ENCODE measurements at places on chromosomes 3 and 15.

GRCh38 chr3:125587039-125587648 is 8.2 kb downstream of the OSBPL11 start:
- DNase-seq: no peak

DNA sequence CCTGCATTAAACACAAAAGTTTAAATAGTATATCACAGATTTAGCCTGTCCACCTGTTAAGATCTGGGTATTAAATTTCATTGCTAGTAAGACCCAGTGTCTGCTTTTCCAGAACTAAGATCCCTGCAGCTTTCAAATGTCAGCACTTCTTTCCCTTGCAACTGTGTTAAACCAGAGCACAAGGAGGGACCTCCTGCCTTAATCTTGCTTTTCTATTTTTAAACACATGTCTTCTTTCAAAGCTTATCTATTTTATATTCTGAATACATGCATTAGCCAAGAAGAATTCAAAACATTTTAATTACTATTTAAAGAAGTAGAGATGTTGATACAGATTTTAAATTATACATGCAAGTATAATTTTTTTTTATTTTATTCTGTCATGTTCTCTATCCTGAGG is 315.1 kb downstream of the ARPP21 start:
- DNase-seq: no peak

GRCh38 chr3:51333021-51333420 is 52.1 kb upstream of the MANF start:
- no peak for DNase-seq

- DNase-seq: no peak
These were observed 637.1 kb downstream of the MAGI1 start for GRCh38 chr3:65401359-65402305.

- DNase-seq: no peak
These were observed 15.8 kb downstream of the ABHD17C start for GRCh38 chr15:80710635-80711554.

- DNase-seq: no peak
These were observed 372.5 kb downstream of the NLGN1 start for GRCh38 chr3:173770011-173770410.

- DNase-seq: no peak
These were observed 127.6 kb downstream of the SMAD6 start for GRCh38 chr15:66829551-66830121.

DNA sequence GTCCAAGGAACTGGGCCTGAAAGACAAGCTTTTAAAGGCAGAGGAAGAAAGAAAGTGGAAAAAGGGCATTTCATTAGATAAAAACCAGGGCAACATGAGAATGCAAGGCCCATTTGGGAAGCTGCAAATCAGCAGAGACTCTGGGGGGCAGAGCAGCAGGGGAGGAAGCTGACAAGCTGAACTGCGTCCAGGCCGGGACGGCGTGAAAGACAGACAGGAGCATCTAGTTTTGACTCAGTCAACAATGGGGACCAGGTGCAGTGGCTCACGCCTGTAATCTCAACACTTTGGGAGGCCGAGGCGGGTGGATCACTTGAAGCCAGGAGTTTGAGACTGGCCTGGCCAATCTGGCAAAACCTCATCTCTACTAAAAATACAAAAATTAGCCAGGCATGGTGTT is 69.9 kb downstream of the CDC25A start:
- DNase-seq: no peak

GRCh38 chr3:20316238-20316637 is 130.2 kb upstream of the SGO1 start:
- no peak for DNase-seq

DNA sequence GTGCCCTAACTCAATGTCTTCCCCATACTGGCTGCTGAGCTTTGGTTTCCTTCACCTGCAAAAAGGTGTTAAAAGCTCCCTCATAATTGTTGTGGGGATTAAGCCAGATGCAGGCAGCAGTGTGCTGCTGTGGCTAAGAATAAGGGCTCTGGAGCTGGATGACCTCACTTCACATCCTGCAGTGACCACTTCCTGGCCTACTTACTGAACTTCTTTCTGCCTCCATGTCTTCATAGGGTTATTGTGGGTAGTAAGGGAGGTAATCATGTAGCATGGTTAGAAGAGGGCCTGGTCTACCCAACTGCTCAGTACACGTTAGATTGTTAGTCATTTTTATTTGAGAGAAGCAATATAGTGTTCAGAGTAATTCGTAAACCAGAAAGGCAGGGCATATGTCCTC is 18.4 kb downstream of the GYG1 start:
- no peak for DNase-seq

- DNase-seq: no peak
These were observed 115.6 kb upstream of the MANF start for GRCh38 chr3:51269466-51269865.

DNA sequence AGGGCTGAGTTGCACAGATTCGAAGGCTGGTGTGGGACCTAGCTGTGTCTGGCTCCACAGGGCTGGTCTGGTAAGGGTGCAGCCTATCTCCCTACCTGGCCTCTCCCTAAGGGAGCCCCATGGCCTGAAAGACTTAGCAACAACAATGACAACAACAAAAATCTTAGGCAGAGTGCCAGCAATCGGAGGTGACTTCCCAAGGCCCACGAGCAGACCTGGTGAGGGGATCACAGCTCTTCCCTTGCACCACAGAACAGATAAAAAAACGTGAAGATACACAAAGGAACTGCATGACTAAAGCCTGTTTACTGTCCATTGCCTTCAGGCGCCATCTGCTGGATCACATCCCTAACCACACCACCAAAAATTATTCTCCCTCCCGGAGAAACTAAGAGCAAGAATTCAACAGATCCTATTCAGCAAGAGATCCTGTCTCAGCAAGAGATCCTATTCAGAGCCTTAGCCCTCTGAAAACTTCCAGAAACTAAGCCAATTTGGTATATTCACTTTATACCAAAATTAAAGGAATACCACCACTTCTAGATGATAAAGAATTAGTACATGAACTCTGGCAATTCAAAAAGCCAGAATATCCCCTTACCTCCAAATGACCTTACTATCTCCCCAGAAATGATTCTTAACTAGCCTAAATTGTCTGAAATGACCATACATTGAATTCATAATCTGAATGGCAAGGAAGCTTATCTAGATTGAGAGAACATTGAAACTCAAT is 24.1 kb upstream of the OR5K4 start:
- no peak for DNase-seq

GRCh38 chr15:72809329-72809728 is 25.8 kb upstream of the ADPGK start:
- DNase-seq: no peak

DNA sequence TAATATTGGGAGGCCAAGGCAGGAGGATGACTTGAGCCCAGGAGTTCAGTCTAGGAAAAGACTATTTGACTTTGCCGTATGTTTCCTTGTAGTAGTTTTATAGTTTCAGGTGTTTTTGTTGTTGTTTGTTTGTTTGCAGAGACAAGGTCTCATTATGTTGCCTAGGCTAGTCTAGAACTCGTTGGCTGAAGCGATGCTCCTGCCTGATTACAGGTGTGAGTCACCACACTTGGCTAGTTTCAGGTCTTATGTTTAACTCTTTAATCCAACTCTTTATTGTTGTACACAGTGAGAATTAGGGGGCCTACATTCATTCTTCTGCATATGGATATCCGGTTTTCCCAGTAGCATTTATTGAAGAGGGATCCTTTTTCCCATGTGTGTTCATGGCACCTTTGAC is 32.0 kb downstream of the FAIM start:
- DNase-seq: no peak

DNA sequence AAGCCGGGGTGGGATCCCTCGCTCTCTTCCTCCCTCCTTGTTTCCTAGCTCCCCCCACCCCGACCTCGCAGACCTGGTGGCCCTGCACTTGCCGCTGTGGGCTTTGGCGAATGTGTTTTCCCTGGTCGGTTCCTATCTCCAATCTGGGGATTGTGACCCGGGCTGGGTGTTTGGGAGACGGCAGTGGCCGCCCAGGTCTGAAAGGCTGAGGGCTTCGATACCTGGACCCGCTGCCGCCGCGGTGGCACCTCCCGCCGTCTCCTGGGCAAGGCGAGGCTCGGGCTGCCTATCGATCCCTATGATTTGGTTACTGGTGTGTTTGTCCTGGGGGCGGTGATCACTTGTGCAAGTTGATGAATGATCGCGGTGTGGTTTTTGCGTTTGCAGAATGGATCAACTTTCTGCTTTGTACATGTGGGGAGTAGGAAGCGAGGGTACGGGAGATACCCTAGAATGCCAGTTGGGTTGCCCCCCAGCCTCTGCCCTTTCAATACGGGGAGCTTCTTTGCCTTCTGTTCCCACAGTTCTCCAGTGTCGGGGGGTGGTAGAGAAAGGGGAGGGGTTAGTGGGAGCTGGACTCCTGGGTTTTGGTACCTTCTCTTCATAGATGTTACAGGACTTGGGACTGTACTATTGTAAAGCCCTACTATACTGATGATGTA is 3.0 kb downstream of the BBX start:
- DNase-seq: no peak

DNA sequence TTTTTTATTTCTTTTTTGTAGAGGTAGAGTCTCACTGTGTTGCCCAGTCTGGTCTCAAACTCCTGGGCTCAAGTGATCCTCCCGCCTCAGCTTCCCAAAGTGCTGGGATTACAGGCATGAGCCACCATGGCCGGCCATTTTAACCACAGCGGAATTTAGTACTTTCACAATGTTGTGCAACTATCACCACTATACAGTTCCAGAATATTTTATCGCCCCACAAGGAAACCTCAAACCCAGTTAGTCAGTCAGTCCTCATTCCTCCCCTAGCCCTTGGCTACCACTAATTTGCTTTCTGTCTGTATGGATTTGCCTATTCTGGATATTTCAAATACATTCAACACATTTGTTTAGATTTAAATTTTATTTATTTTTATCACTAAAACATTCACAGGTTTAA is 15.5 kb upstream of the HOMER2 start:
- DNase-seq: no peak

DNA sequence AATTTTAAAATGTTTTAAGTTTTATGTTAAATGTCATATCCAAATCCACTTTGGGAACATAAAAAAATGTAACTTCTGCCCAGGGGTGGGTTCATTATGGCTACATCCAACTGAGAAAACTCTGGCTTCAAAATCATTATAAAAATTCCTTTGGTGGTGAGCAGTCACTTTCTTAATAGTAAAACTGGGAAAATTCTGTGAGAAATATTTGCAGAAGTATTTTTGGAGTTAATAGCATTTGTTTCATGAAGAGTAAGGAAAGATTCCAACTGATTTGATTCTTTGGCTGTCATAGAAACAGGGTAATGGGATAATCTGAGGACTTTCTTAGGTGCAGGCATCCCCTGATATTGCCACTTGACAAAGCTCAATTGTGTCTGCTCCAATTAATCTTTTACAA is 38.8 kb downstream of the CPA3 start:
- DNase-seq: no peak

DNA sequence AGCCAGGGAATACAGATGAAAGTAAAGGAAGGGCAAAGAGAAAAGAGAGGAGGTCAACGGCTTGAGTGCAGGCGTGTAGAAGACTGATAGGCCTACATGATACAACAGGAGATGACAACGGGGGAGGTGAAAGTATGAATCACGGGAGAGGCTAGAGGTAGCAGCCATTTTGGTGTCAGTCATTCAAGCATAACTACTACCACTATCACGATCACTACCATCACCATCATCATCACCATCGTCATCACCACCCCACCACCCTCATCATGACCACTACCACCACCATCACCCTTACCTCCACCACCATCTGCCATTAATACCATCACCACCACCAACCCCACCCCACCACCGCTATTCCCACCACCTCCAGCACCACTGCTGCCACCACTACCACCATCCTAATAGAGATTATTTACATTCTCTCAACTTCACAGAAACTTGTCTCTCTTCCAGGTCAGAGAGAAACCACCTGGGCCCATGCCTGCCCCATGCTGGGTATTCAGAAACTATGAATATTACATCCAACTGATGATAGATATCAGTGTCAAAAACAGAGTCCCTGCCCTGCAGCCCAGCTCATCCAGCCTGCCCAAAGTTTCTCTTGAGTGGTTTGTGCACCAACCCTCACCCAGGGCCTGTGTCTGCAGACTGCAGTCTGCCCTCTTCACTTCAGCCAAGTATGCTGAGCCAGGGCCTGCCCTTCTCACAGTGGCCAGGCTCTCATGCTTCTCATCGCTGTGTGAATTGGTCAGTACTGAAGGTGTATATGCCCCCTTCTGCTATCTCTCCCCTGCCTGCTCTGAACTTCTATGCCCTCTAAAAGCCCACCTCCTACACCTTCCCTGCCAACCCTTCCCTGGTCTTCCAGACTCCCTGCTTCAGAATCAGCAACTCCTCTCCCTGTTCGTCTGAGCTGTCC is 215.6 kb upstream of the TLE3 start:
- DNase-seq: no peak

DNA sequence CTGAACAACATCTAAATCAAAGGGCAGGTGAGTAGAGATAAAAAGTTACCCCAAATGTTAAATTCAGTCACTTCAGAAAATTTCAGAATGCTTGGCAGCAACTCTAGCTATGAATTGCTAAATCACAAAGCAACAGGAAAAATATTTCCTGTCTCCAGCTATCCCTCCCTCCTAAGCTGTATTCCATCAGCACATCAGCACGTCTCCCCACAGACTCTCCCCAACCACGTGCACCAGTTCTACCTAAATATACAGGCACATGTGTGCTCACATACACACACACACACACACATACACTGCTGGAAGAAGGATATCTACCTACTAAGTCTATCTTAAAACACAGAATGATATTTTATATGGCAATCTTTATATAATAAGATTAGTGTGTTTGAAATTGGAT is 177.1 kb upstream of the ARHGEF26 start:
- no peak for DNase-seq

GRCh38 chr3:129295286-129295685 is 16.6 kb downstream of the HMCES start:
- DNase-seq: no peak

- DNase-seq: no peak
These were observed 49.9 kb upstream of the PLSCR4 start for GRCh38 chr3:146300768-146301167.

GRCh38 chr15:57323806-57324589 is 52.3 kb upstream of the CGNL1 start:
- DNase-seq: no peak

GRCh38 chr3:44974416-44974815 is 1.6 kb downstream of the ZDHHC3 start:
- DNase-seq: no peak

GRCh38 chr3:194379651-194380050 is 10.1 kb upstream of the LRRC15 start:
- DNase-seq: no peak

- DNase-seq: no peak
These were observed 1061.9 kb downstream of the FHIT start for GRCh38 chr3:60189304-60189703.

GRCh38 chr15:89888214-89888804 is 5.5 kb downstream of the AP3S2 start:
- DNase-seq: no peak

DNA sequence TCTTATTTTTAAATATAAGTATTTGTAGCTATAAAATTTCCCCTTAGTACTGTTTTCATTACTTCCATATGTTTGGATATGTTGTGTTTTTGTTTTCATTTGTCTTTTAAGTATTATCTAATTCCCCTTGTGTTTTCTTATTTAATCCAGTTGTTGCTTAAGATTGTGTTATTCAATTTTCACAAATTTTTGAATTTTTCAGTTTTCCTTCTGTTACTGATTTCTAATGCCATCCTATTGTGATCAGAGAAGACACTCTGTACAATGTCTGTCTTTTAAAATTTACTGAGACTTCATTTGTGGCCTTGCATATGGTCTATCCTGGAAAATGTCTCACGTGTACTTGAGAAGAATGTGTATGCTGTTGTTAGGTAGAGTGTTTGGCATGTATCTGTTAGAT is 795.6 kb upstream of the CFAP20DC start:
- DNase-seq: no peak
